Left ventricle myocardium superior (tissue), 1 donor: ENCODE measurements at places on chromosomes 3 and 15. TPM values are rescaled to one million over a fixed set of nuclear protein-coding genes. Genes with fewer than 3 reads are reported as not detected.

The SCAANT1 gene
- total RNA-seq, result not detected

The PLSCR5 gene
- not detected for total RNA-seq

The DPPA4 gene
- total RNA-seq, result not detected

The ZBBX gene
- not detected for total RNA-seq

The MYL3 gene
- 9,164 TPM for total RNA-seq

The LEO1 gene
- total RNA-seq, result 9.0 TPM

The SSUH2 gene
- 0.57 TPM for total RNA-seq

The P3H2 gene
- 1.2 TPM for total RNA-seq

The ALPK3 gene
- 118 TPM for total RNA-seq

The ADAMTSL3 gene
- 9.2 TPM for total RNA-seq

The LRRC2 gene
- total RNA-seq, result 122 TPM

The FBXW12 gene
- total RNA-seq, result not detected

The ZNF660 gene
- 0.92 TPM for total RNA-seq
